ENCODE measurements at places on chromosomes 3 and 15.

DNA sequence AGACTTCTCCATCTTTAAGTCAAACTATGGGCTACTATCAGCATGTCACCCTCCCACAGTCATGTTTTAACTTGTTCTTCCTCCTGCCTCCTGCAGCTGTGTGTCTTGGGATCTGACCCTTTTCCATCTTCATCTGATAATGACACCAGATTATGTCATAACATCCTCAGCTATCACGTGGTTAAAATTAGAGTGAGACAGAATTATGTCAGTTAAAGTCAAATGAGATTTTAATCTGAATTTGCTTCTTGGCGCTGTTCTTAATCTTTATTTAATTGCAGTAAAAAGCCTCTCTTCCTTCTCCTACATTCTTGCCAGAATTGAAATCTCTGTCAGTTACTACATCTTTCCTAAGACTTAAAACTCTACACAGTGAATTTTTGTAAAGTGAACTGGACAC lies 107.2 kb downstream of the ARPP21 start:
- DNase-seq = no peak

DNA sequence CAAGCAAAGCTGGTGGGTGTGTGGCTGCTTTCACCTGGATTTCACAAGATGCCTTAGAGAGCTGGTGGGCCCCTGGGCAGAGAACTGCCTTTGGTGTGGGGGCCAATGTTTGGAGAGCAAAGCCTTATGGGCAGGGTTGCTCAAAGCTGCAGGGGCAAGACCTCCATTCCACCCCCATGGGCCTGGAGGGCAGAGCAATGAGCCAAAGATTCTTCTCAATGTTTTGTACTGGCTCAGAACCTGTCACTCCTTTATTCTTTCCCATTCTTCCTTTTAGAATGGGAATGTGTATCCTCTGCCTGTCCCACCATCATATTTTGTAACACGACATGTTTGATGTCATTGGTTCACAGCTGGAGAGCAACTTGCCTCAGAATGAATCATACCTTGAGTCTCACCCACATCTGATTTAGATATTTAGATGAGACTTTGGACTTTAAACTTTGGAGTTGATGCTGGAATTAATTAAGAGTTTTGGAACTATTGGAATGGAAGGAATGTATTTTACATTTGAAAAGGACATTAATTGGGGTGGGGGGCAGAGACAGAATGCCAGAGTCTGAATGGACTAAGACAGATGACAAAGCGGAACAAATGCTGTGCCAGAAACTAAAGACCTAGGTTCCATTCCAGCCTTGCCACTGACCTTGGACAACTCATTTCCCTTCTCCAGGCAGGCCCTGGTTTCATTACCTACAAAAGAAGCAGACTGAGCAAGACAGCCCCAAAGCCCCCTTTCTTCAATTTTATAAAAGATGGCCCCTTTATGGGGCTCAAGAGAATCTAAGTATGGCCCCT lies 72.9 kb downstream of the DAPK2 start:
- DNase-seq = no peak

- DNase-seq = no peak
Observed at GRCh38 chr3:166457382-166457781, 620.2 kb upstream of the BCHE start.

GRCh38 chr3:171315919-171316318 lies 144.3 kb downstream of the TNIK start:
- DNase-seq = no peak

DNA sequence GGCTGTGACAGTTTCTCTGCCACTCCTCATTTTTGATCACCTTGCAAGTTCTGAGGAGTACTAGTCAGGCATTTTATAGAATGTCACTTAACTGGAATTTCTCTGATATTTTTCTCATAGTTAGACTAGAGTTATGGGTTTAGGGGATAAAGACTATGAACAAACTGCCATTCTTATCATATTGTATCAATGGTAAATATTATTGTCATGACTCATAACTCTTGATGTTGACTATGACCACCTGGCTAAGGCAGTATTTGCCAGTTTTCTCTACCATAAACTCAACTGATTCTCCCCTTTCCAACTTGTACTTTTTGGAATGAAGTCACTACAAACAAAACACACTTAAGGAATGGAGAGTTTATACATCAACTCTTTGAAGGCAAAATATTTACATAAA lies 22.7 kb upstream of the OR5K1 start:
- no peak for DNase-seq

DNA sequence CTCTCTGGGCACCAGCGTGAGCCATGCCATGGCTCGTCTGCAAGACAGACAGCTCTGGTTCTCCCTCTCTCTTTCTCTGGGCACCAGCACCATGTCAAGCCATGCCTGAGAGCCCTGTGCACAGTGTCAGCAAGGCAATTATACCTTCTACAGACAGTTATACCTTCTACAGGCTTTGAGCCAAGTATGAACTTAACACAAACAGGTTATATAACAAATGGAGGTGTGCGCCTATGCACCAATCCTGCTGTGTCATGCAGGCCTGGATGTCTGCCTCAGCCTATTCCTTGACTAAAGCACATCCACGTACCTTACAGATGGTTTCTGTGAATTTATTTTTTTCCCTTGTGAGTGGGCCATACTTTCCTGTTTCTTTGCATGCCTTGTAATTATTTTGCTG lies 5.9 kb upstream of the FBXL2 start:
- no peak for DNase-seq

DNA sequence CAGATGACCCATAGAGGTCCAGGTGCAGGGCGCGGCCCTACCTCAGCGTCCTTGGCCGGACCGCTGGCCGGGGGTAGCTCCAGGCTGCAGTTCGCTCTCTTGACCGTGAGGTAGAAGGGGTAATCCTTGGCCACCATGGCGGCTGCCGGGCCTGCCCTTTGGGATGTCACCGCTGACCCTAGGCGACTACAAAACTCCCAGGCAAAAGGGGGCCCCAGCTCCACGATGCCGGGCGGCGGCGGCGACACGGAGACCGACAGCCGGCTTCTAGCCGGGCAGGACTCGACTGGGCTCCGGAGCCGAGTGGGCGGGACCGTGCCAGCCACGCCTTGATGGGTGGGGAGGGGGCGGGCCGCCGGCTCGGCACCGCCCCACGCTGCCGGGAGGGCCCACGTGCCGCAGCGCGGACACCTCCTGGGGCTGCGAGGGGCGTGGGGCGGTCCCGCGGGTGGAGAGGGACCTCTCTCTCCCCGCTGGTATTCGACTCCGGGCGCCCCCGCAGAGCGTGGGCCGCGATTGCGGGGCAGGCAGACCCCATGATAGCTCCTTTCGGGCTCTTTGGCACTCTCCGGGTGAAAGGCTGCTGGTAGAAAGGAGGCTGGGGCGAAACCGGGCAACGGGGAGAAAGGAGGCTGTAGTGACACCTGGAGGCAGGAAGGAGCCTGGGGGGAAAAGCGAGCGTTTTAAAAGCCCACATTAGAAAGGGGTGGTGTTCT lies at the start of gene ARHGEF3:
TSS of gene ARHGEF3 (minus strand) at position 288 of the 716 bp plus-strand sequence. CDS start at position 137, 151 bp downstream.
- peak; percentile 85 for DNase-seq

DNA sequence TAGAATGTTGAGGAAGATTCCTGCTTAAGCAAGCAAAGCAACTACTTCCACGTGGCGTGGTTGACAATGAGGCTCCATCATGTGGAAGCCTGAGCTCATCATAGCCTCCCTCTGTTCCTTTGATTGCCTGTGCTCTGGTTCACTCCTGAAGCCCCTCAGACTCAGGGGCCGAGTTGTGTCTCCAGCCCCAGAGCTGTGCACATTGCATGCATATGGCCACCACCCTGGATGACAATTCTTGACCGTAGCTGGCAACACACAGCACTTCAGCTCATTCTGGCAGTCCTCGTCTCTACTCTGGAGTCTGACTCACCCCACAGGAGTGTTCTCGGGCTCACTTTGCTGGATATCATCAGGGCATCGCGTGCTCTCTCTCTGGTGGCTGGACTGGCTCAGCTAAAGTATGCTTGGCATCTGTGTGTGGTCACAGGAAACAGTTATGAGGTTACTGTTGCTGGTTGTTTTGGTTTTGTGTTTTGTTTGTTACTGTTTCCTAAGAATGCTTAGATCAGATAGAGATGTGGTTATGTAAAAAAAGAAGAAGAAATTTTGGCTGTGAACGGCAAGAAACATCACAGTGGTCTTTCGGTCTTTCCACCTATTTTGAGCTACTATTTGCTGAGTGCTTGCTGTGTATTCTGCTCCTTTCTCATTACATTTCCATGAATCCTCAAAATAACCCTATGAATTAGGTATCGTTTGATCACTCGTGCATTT lies 41.6 kb upstream of the MRPS22 start:
- no peak for DNase-seq

- no peak for DNase-seq
Observed at GRCh38 chr3:172040981-172041963, 1.9 kb downstream of the FNDC3B start.

GRCh38 chr3:88621586-88621985 lies 471.8 kb downstream of the C3orf38 start:
- DNase-seq = no peak

DNA sequence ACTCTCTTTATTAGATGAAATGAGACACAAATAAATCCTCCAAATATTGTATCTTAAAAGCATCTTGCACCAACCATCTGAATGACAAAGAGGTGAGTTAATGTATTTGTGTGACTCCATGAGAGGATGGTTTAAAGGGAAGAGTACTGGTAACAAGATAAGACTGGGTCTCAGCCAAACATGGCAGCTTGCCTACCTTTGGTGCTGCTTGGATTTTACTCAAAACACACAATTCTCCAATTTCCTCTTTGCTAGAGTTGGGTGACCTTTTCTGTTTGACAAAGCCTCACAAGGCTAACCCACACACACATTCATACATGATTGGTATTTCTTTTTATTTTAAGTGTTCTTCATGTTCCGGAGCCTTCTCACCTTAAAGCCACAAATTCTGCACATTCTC lies 506.4 kb downstream of the FGF12 start:
- DNase-seq = no peak

DNA sequence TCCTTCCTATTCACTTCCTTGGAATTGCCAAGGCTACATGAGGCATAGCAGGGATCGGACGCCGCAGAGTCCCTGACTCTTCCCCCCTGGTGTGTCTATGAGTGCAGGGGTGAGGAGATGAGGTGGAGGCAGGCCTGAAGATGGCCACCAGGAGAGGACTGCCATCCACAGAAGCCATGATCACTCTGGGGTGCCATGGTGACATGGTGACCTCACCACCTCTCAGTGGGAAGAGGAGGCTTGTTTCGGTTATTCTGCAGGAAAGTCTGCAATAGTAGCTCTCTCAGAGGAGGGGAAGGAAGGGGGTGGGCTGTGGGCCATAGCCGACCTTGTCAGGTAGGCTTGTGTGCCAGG lies 57.0 kb upstream of the LIMD1 start:
- no peak for DNase-seq

- DNase-seq = no peak
Observed at GRCh38 chr15:57387564-57388076, 11.3 kb downstream of the CGNL1 start.

- no peak for DNase-seq
Observed at GRCh38 chr3:161305095-161305991, 66.0 kb downstream of the SPTSSB start.

- no peak for DNase-seq
Observed at GRCh38 chr3:152436707-152437590, 168.2 kb downstream of the MBNL1 start.

GRCh38 chr3:100226712-100227429 lies 33.9 kb upstream of the TBC1D23 start:
- no peak for DNase-seq

DNA sequence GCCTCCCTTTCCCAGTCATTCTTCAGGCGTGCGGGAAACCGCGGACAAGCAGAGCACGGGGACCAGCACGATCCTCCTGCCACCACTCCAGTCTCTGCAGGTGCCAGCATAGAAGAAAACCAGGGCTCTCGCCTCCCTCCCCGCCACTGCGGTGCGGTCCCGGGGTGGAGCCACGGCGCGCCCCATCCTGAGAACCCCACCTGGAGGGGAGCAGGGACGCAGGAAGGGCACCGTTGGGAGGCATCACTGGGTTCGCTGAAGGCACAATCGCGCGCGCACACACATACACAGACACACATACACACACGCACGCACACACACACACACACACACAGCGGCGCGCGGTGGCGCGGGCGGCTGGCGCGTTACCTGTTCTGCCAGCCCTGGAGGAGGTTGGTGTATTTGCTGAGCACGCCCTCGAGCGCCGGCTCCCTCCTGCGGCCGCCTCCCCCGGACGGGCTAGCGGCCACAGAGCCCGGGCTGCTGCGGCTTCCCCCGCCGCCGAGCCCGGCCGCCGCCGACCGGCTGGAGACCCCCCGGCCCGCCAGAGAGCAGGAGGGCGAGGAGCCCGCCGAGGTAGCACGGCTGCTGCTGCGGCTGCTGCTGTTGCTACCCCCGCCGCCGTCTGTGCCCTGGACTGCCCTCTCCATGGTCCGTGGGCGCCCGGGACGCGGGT lies 394 bp downstream of the OSBPL10 start:
- no peak for DNase-seq

DNA sequence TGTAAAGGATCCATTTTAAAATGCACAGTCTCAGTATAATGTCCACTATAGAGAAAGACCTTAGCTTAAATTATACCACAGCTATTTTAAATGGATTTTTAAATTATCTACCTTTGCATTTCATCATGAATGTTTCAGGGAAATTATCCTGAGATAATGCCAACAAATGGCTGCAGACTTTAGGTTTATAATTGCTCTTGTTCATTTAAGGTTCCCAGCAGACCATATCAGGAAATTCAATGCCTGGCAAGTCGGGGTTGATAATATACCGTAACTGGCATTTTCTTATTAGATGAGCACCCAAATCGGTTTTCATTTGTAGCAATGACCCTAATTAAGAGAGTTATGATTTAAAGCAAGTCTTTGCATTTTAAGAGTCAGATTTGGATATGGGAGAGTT lies 227.1 kb upstream of the ARRDC4 start:
- no peak for DNase-seq

Data from left forelimb (tissue), 1 donor.